ENCODE measurements at places on chromosomes 4 and X.

- DNase-seq: no peak
Measured at GRCh38 chr4:76600447-76600846, 165.4 kb downstream of the SHROOM3 start.

- DNase-seq: no peak
Measured at GRCh38 chrX:97987979-97988378, 1104.3 kb downstream of the RPA4 start.

- DNase-seq: no peak
Measured at GRCh38 chr4:21067351-21067750, 367.1 kb downstream of the PACRGL start.

DNA sequence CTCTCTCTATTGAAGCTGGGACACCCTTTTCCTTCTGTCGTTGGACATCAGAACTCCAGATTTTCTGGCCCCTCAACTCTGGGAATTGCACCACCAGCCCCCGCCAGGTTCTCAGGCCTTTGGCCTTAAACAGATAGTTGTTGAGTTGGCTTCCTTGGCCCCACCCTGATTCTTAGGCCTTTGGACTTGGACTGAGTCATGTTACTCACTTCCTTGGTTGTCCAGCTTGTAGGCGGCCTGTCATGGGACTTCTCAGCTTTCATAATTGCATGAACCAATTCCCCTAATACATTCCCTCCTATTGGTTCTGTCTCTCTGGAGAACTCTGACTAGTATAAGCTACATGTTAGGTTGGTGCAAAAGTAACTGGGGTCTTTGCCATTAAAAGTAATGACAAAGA is 195.7 kb downstream of the GPAT3 start:
- no peak for DNase-seq

DNA sequence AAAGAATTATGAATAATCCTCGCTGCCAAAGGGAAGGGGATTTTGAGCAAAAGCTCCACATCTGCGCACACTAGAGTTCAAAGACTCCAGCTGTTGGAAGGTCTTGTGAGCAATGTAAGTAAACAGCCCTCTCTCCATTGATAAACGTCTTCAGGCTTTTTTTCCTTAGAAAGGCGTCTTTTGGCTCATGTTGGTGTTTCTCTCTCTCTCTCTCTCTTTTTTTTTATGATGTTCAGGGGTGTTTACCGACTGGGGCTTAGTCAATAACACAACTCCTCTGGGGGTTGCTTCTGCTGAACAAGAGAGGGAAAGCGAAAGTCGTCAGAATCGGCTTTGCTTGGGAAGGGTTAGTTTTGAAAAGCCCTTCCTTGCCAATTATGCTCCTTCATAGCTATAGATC is 53.2 kb upstream of the C1QTNF7 start:
- no peak for DNase-seq
